Chondrocyte (in vitro differentiated cells): ENCODE measurements at places on chromosomes 7 and 10.

- no peak for DNase-seq
These were observed 527 bp downstream of the HOXA1 start for GRCh38 chr7:27095050-27095896.

GRCh38 chr7:4030346-4030950, 651.6 kb upstream of the FOXK1 start:
- DNase-seq, result no peak

GRCh38 chr10:14995964-14996565, 36.9 kb downstream of the MEIG1 start:
- no peak for DNase-seq

GRCh38 chr7:33061282-33061937, 1.2 kb downstream of the NT5C3A start:
- DNase-seq, result no peak

DNA sequence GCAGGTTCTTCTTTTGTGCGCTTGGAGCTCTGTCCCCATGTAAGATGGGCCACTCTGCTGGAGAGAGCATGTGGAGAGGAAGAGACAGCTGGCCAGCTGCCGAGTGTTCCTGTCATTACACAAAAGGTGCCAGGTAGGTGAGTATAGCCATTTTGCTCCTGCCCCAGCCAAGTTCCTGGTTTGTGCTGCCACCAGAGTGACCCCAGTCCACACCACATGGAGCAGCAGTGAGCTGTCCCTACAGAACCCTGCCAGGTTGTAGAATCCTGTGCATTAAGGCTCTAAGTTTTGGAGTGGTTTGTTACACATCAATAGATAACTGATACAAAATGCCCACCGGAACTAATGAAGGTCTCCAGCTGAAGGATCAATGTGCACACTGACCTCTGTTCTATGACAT, 84.6 kb upstream of the GHITM start:
- no peak for DNase-seq

- DNase-seq, result no peak
These were observed 600.0 kb upstream of the CELF2 start for GRCh38 chr10:10417671-10418070.

GRCh38 chr7:91375378-91375777, 111.1 kb downstream of the FZD1 start:
- no peak for DNase-seq

DNA sequence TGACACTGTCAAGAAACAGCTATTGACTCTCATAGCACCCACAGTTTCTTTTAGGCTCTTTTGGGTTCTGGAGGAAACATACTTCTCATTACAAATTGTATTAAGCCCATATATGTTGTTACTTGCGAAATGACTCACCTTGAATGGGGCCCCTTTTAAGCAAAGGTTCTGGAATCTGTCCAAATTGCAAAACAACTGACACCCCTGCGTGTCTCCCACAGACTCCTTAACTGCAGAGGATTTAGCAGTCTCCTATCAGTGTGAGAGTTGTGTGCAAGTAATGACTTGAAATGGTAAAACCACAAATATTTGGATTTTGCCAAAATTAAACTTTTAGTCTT, 192.3 kb downstream of the DNAJC1 start:
- no peak for DNase-seq

DNA sequence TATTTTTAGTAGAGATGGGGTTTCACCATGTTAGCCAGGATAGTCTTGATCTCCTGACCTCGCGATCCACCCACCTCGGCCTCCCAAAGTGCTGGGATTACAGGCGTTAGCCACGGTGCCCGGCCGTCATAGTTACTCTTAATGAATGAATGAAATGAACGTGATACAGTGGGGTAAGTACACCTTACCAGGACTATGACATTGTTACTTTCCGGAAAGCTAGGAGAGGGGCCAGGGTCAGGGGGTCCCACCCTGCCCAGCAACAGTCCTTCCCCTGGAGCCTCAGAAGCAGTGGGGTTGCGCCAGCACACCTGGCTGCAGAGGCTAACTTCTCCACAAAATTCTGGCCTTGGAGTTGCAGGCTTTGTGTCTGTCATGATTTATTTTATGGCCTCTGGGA, 21.4 kb downstream of the VSTM4 start:
- DNase-seq, result no peak

GRCh38 chr7:114295522-114295921, 119.1 kb upstream of the FOXP2 start:
- no peak for DNase-seq

DNA sequence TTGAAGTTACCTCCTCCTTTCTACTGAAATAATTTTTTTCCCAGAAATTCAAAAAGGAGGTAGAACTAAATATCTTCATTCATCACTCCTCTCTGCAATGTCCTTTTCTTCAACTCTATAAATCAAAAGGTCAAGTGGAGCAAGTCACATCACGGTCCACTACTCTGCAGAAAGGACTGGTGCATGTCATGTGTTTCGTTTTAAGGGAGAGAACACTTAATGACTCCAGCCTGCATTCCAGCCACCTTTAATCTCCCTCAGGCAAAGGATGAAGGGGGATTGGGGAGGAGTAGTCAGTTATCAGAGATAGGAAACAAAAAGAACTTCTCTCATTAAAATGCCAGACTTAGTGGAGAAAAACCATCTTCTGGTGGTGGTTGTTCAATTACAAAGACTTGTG, 78.9 kb downstream of the ANK3 start:
- DNase-seq, result no peak

- no peak for DNase-seq
These were observed 535.5 kb downstream of the GPAM start for GRCh38 chr10:111648046-111648445.

DNA sequence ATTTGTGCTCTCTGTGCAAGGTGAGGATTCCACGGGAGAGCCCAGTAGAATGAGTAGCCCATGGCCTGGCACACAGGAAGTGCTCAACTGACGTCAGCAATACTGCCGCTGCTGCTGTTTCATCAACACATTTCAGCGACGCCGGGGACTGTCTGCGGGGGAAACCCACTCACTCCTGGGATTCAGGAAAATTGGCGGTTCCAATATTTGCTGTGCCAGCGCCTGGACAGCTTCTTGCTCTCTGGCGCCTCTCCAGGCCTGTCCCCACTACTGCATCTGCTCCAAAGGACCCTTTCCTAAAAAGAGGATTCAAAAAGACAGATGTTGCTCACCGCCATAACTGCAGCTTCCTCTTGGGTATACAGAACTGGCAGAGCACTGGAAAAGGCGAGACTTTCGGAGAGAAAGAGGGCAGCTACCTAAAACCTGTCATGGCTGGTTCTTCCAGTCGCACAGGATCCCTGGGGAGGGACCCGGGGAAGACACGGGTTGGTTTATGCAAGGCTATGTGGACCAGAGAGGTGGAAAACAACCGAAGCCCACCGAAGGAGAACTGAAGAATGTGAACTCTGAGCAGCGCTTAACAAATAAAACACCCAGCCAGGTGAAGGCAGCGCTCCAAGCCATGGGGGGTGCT, 39.7 kb upstream of the ENO4 start:
- no peak for DNase-seq

GRCh38 chr10:46326066-46326465, 39.3 kb downstream of the ANTXRL start:
- no peak for DNase-seq

DNA sequence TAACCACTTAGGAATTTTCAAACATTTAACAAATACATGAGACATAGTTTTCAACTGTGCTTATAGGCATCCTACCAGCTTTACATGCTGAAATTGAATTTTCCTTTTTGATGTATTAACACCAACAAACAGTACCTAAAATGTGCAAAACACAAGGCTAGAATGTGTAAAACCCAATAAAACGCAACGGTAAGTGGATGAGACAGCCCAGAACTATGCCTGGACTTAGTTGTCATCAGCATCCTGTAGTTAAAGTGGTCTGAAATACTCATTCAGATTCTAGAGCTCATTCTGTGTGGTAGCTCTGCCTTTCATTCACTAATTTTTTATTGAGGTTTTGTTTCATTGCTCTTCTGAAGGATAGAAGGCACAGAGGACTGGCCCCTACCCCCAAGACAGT, 137.1 kb downstream of the BMPER start:
- no peak for DNase-seq

- DNase-seq, result no peak
These were observed 3.3 kb downstream of the LFNG start for GRCh38 chr7:2522780-2523433.

DNA sequence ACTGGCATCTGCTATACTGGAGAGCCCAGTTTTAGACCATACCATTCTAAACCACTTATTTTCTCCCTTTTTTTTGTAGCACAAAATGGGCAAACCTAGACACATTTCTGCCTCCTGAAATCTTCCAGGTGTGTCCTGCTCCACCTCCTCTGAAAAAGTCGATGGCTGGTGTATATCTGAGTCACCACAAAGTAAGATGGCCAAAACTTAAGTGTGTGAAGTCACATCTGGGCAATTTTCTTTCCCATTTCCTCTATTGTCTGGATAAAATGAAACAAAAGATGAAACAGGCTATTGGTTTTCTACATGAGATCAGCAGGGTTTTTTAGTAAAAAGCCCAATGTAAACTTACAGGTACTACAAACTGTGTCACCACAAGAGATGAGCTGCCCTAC, 65.5 kb downstream of the OSBPL3 start:
- DNase-seq, result no peak

DNA sequence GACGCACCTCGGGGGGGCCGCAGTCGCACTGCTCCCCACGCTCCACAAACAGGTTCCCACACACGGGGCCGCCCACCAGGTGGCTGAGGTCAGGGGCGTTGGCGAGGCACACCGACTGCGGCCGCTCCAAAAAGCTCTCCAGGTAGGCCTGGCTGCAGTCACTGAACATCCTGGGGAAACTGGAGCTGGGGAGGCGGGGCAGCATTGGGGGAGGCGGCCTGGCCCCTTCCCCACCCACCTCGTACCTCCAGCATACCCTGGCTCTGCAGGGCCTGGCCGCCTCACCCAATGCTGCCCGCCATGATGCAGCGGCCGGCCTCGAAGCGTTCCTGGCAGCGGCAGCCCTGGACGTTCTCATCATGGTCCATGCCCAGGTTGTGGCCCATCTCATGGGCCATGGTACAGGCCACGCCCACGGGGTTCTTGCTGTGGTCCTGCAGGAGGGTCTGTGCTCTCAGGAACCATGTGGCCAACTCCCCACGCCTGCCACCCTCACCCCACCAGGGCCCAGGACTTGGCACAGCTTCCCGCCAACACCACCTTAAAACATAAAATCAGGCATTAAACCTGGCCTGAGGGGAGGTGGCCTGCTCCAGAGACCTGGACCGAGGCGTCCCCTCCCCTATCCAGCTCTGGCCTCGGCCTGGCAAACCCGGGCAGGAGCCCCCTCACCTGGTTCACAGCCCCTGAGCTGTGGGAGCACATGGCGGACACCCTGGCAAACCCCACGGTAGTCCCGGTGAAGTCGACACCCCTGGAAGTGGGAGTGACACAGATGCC, 5.0 kb downstream of the ADAM8 start:
- DNase-seq, result no peak

DNA sequence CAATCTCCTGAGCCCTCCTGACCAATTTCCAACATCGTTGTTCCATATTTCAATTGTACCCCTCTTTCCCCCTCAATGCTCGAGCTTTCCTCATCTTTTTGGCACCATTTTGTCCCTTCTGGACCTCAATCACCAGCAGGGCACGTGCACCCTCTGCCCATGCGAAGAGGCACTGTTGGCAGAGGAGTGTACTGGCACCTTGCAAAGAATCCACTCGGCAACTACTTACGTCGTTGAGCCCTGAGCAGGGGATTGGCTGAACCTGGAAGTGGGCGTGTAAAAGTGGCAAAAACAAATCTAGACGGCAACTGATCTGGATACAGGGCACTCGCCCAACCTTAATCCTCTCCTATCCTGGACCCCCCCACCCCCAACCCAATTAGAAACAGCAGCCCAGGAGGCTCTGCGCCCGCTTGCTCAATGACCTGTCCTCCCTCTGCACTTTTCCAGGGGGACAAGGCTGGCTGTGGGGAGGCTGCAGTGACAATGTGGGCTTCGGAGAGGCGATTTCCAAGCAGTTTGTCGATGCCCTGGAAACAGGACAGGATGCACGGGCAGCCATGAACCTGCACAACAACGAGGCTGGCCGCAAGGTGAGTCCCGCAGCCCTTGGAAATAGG, 18.8 kb downstream of the WNT8B start:
- DNase-seq, result no peak

GRCh38 chr7:48548667-48549066, 375.7 kb upstream of the CDC14C start:
- no peak for DNase-seq

GRCh38 chr7:91571601-91572000, 307.4 kb downstream of the FZD1 start:
- no peak for DNase-seq

GRCh38 chr10:77524281-77524711, 113.3 kb downstream of the KCNMA1 start:
- no peak for DNase-seq

- no peak for DNase-seq
These were observed 17.1 kb downstream of the KCNK18 start for GRCh38 chr10:117214401-117214800.

GRCh38 chr10:100792574-100792973, 47.2 kb downstream of the PAX2 start:
- no peak for DNase-seq

DNA sequence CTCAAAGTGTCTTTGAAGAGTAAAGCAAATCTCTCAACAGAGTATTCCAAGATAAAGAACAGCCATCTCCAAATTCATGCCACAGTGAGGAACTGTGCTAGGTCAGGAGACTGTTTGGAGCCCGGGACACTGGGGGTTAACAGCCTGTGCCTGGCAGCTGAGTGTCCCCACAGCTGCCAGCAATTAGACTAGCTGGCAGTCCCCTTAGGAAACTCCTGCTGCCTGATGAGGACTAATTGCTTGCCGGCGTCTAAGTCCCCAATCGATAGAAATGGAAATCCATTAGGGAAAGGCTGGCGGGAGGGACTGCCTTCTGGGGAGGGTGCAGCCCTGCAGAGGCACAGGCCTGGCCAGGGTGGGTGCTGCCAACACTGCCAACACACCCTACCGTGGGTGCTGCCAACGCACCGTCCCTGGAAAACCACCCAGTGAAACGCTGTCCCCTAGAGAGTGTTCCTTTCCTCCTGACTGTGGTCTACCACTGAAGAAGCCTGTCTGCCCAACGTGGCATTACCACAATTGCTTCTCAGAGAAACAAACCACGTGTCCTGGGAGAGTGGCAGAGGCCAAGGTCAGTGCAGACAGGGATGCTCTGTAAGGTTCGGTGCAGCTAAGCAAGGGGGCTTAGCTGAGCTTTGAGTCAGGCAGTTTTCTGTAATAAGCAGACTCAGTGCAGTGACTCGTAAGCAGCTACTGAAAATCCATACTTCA, 60.8 kb downstream of the XRCC2 start:
- no peak for DNase-seq

GRCh38 chr10:7795605-7796004, 7.6 kb downstream of the ATP5F1C start:
- no peak for DNase-seq

DNA sequence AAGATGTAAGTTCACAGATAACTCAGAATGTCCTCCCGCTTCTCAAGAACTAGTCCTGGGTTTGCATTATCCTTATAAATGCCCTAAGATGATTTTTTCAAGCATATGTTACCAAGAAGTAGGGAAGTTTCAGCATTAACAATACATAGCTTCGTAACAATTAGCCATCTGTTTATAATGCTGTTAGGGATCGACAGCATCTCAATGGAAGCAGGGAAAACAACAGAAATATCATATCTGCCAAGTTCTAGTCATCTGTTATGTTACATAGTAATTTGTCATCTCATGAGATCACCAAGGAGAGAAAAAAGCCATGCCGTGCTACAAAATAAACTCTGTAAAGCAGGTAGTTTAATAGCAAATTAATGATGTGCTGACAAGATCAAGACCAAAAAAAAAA, 731.5 kb upstream of the C7orf33 start:
- DNase-seq, result no peak
